Anterior cingulate cortex (tissue), 58 donors: ENCODE measurements at places on chromosomes 12 and 14.

GRCh38 chr12:22443379-22444316, 100.7 kb downstream of the C2CD5 start:
- no peak for DNase-seq

DNA sequence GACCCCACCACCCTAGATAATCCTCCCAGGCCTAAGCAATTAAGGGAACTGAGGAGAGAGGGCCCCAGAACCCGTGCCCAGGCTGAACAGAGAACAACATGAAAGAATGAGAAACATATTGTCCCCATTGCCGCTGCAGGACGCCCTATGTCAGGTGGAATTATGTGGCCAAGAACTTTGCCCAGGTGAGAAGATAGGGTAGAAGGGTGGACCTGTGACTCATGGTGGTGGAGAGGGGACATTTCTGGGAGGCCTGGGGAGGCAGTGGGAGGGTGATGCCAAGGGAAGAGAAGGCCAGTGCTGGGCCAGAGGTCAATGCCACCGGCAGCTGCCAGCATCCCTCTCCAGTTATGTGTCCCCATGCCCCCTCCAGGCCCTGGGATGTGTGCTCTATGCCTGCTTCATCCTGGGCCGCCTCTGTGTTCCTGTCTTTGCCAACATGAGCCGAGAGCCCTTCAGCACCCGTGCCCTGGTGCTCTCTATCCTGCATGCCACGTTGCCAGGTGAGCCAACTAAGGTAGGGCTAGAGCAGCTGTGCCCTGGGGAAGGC, 15.5 kb downstream of the SOAT2 start:
- no peak for DNase-seq

DNA sequence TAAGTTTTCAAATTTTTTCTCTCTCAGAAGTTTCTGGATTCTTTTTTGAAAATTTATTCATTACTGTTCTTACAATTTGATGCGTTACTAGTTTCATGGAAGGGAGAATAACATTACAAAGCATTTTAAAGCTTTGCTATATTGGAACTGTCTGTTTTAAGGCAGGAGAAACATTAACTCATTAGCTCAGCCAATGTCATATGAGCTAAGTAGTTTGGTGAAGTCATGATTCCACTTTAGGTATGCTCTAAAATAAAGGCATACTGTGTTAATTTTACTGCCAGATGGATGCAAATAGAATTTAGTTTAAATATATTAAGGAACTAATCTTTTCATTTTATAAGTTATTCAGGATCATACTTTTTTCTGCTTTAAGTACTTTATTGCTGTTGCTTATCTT, 46.0 kb downstream of the ARID2 start:
- no peak for DNase-seq

DNA sequence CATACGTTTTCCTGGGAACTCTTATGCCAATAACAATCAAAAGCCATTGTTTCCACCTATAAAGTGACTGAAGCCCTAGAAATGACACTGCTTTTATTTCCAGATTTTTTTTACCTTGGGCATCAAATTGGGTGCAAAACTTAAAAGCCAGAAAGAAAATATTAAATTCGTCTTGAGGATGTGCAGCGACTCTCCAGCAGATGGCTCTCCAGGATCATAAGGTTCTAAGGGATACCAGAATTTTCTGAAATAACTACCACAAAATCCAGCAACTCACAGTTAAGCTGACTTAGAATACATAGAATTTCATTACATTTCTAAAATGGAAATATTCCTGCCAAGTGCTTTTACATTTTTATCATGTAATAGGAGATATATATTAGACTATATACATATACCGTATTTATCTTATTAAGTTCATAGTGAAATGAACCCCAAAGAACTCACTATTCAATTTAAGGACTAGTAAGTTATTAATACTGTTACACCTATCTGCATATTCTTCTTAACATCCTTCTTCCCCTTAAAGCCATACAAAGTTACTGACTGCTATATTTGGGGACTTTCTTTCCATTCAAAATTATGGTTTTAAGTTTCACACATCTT, 44.0 kb downstream of the ARMH4 start:
- DNase-seq = no peak

GRCh38 chr12:115183752-115184151, 499.8 kb upstream of the TBX3 start:
- DNase-seq = no peak

DNA sequence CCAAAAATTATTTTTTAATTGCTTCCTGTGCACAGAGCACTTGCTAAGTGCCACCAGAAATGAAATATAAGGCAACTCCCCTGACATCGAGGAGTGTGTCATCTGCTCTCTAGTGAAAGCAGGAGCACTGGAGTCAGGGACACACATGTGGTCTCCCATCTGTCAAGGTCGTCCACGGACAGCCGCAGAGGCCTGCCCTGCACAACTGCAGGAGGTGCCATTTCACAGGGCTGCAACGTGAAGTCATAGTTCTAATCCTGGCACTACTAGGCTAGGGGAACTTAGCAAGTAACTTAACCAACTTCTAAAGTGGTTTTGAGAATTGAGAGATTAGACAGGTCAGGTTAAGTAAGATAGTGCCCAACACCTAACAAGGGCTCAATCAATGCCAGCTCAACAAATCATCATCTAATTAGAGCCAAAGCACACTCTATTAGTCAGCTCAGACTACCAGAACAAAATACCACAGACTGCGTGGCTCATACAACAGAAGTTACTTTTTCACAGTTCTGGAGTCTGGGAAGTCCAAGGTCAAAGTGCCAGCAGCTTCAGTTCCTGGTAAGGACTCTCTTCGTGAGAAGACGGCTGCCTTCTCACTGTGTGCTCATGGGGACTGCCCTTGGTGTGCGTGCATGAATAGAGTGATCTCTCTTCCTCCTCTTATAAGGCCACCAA, 30.7 kb downstream of the FOXN3 start:
- DNase-seq = no peak

- no peak for DNase-seq
These were observed 5.7 kb downstream of the PTHLH start for GRCh38 chr12:27966870-27967269.

GRCh38 chr12:77060136-77060882, 5.1 kb downstream of the E2F7 start:
- DNase-seq = no peak

GRCh38 chr14:95614349-95614748, 71.9 kb upstream of the TCL1B start:
- no peak for DNase-seq

DNA sequence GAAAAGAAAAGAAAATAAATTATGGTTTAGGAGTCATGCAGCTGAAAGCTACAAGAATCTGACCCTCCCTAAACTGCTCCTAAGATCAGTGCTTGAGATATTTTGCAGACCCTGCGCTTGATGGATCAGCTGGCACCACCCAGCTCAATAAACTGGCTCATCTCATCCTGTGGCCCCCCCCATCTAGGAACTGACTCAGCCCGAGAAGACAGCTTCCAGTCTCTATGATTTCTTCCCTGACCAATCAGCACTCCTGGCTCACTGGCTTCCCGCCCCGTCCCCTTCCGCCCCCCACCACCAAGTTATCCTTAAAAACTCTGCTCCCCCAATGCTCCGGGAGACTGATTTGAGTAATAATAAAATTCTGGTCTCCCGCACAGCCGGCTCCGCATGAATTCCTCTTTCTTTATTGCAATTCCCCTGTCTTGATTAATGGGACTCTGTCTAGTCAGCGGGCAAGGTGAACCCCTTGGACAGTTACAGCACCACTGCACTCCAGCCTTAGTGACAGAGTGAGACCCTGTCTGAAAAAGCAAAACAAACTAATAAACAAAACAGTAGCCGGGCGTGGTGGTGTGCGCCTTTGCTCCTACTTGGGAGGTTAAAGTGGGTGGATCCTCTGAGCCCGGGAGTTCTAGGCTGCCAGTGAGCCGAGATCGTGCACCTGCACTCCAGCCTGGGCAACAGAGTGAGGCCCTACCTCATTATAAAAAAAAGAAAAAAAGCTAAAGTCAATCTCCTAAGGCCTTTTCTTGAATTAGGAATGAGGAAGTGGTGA, 24.5 kb upstream of the SPTLC2 start:
- no peak for DNase-seq
